T1000 (cell line): ENCODE measurements at places on chromosomes 1 and 21.

GRCh38 chr1:223153177-223154119 lies 10.4 kb upstream of the TLR5 start:
- DNase-seq: no peak

DNA sequence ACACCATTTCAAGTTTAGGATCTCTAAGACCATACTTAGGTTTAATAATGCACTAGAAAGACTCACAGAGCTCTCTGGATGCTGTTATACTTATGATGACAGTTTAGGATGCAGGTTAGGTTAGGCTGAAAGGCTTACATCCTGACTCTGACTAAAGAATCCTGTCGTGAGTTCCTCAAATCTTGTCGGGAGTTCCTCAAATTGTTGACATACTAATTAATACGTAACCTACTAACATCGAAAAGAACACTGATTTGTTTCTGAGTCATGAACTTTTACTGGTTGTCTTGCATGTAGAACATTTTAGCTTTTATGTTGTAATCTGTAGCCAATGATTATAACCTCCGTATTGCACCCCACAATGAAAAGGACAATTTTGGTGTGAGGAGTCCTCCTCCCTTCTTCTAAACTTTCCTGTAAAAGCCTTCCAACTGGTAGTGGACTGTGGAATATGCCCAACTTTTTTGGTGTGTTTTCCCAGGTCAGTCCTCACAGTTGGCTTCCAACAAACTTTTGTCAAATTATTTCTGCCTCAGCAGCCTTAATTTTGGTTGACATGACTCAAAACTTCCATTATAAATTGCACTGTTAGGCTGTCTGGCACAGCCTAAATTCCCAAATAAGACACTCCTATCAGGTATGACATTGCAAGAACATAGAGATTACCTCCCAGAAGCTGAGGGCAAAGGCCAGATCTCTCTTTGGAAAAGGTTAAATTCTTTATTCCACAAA lies 107.9 kb upstream of the PALMD start:
- DNase-seq: no peak

DNA sequence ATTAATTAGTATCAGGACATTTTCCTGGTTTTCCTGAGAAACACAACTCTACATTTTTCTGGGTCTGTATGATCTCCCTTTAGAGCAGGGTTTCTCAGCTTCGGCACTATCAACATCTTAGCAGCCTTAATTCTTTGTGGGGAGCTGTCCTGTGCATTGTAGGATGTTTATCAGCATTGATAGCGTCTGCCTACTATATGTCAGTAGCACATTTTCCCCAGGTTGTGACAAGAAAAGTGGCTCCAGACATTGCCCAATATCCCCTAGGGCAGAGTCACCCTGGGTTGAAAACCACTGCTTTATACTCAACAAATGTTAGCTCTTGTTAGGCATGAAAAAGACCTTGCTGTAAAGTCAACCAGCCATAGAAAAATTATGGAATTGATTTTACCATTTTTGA lies 195.1 kb upstream of the FMN2 start:
- no peak for DNase-seq

- DNase-seq: peak; percentile 35
These were observed 5.2 kb downstream of the HES3 start for GRCh38 chr1:6248932-6249738.

DNA sequence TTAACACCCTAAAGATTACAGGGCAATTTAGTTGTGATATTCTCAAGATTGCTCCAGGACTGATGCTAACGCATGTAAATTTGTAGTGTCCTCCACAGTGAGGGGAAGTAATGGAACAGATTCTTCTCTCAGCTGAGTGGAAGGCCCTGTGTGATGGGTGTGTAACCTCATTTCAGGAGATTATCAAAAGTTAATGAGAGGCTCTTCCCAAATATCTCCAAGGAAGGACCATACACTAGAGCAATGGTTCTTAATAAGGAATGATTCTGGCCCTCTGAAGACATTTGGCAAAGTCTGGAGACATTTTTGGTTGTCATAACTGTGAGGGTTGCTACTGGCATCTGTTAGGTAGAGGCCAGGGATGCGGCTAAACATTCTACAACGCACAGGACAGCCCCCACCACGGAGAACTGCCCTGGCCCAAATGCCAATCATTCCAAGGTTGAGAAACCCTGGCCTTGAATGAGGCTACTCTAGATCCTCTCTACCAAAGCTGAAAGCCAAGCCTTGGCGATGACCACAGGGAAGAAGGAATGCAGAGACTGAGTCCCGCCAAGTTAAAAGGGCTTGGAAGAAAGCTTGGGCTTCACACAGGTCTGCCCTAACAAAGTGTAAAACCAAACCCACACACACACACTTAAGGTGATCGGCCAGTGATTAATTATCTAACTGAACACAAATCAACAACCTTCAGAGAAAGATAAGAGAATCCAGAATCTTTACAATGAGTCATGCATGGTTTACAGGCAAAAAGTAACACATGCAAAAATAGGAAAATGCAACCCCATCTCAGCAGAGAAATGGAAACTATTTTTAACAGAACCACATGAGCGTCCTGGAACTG lies 135.8 kb downstream of the SYF2 start:
- DNase-seq: no peak

DNA sequence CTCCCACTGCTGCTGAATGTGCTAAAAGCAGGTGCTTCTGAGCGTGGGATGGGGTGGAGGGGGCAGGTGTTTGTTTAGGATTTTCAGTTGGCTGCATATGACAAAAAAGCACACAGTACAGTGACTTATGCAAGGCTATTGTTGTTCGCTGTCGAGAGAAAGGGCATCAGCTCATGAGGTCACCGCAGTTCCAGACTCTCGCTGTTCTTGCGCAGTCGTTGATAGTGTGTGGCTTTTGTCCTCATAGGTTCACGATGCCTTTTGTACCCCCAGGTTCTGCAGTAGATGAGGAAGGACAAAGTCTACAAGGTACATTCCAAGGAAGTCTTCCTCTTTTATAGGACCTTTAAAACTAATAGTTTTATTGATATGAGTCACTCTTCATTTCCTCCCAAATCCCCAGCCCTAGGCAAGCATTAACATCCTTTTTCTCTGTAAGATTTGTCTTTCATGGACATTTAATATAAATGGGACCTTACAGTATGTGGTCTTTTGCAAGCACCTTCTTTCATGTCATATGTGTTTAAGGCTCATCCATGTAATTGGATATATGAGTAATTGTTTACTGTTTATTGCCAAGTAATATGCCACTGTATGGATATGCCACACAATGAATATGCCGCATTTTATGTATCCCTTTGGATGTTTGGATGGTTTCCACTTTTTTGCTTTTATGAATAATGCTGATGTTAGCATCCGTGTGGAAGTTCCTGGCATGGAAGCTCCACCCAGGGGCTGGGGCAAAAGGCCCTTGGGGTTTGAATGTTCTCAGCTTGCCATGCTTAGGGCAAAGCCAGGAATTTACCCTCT lies 14.5 kb upstream of the NLRP3 start:
- DNase-seq: peak; percentile 29

DNA sequence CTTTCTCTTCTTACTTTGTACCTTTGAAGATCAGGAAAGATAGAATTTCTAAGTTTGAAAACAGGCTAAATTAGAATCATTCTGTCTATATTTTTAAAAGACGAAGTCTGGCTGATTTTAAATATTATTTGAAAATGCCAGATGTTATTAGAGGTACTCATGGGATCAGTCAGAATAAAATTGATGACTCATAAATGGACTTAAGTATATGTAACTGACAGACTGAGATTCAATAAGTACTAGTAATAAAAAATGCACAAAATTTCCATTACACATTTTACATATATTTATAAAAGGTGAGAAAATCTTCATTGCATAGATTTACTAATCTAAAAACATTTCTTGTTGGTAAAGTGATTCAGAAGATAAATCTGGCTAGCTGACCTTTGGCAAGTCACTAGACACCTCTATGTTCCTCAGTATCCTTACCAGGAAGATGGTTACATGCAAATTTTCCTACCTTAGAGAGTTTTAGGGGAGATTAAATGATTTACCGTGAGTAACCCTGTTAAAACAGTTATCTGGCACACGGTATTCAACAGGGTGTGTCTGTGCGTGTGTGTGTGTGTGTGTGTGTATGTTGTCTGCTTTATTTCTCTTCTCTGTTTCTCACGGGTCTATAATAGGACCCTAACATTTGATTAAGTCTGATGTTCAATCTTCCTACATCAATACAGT lies 189.0 kb downstream of the RUNX1 start:
- no peak for DNase-seq

DNA sequence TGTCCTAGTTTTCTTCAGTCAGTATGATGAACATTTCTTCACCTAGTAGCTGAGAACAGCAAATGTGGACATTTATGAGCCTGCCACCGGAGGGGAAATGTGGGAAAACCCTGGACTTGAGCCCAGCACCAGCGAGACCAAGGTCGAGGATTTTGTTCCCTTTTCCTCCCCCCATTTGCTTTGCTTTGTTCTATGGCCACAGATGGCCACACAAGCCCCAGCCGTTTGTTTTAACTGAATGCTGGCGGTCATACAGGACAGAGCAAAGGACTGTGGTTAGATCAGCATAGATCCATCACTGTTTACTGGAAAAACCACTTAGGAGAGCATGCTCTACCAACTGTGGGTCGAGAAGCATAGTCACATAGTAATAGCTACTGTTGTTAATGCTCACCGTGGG lies 20.9 kb downstream of the SH2D2A start:
- DNase-seq: no peak

GRCh38 chr1:43438576-43438952 lies 15.2 kb downstream of the HYI start:
- DNase-seq: no peak

DNA sequence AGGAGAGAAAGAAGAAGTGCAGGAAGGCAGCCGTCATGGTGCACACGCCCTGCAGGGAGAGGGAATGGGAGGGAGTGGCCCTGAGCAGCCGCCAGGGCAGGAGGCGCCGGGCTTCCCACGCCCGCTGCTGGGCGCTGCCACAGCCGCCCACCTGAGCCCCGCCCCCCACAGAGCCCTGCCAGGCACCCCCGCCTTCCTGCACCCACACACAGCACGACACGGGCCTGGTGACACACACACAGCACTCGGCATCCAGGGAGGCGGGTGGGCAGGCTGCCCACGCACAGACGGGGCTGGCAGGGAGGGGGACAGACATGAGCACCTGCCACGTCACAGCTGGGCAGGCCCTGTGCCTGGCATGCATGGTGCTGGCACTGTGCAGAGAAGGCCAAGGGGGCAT lies 27.5 kb downstream of the ADGRB2 start:
- no peak for DNase-seq

- DNase-seq: no peak
These were observed 26.9 kb downstream of the KRTAP19-8 start for GRCh38 chr21:31011412-31011811.

GRCh38 chr1:56435434-56436262 lies 143.7 kb downstream of the PLPP3 start:
- DNase-seq: no peak

GRCh38 chr1:231162297-231162969 lies 575 bp downstream of the TRIM67 start:
- no peak for DNase-seq

GRCh38 chr1:16083486-16083885 lies 10.0 kb upstream of the FAM131C start:
- DNase-seq: no peak

- DNase-seq: no peak
These were observed 22.3 kb upstream of the AGO1 start for GRCh38 chr1:35860696-35861095.

- no peak for DNase-seq
These were observed 19.5 kb upstream of the HLCS start for GRCh38 chr21:36985751-36986594.

DNA sequence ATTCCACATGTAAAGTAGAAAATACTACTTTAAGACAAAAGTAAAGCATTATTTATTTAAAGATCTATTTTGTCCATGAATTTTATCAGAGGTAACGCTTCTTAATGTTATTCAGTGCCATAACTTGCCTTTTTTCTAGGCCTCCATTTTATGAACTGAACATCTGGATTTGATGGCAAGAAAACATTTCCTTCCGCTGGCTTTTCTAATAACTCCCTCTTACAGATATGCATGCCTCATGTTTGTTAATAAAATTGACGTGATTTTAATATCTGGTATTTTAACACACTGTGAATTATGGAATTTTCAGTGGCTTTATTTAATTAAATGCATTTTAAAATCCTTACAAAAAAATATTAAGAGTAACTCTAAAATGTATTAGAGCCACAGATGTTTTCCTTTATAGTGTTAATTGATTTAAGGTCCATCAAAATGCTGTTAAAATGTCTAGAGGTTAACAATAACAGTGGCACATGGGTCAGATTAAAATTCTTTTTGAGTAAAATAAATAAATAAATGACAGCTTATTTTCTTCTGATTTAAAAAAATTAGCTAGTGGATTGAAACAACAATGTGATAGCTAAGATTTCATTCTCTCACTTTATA lies 15.1 kb downstream of the PTPRC start:
- no peak for DNase-seq

DNA sequence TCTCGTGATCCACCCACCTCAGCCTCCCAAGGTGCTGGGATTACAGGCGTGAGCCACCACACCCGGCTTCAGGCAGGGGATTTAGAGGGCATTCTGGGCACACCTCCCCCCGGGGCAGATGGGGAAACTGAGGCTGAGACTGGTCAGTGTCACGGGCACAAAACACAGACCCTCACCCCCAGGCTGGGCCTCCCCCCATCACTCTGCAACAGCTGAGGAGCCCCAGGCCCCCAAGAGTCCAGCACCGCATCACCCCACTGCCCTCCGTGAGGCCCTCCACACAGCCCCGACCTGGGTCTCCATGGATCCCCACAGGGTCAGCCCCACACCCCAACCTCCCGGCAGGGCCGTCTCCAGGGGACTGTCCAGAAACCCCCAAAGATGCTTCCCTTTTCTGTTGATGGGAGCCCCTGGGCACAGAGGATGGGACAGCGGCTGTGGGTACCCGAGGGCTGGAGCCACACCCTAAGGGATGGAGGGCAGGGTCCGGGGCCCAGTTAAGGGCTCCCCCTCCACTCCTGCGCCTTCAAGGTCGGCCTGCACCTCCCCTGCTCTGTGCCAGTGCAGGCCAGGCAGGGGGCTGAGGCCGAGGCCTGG lies 11.0 kb downstream of the TNFRSF14 start:
- DNase-seq: no peak

- no peak for DNase-seq
These were observed 123.2 kb downstream of the DPYD start for GRCh38 chr1:97797403-97798183.

GRCh38 chr1:176745945-176746344 lies 283.0 kb downstream of the PAPPA2 start:
- DNase-seq: no peak

DNA sequence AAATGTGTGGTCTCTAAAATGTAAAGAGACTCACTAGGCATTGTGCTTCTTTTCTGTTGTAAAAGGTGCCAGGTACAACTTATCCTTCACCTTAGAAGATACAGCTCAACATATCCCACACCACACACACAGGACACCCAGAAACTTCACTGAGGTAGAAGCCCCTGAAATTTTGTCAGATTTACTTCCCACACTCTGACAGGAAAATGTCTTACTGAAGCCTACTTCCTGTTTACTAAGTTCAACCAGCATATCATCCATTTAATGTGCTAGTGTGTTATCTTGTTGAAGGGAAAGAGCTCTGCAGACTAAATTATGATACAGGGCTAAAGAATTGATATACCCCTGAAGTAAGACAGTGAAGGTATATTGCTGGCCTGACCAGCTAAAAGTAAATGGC lies 39.9 kb upstream of the INSL5 start:
- no peak for DNase-seq
